Activated effector memory CD4-positive, alpha-beta T cell treated with anti-CD3 and anti-CD28 coated beads, Interleukin-2, amount 50 U/mL, for 16 hours (primary cell): ENCODE measurements at places on chromosomes 3 and 15.

DNA sequence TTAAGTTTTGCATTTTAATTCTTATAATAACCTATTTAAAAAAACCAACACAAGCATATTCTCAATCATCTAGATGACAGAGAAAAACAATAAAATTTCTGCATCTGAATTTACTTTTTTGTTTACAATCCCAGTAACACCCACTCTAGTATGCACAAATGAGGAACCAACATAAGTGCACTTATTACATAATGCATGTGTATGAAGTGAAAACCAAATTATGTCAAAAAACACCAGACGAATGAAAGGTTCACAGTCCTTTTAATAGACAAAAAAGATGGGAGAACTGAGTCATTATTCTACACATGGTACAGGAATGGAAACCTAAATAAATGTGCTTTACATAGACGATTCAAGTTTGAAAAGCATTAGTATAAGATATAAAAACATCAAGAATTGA, 91.7 kb downstream of the NR1I2 start:
- no peak for DNase-seq

GRCh38 chr3:187066228-187066995, 72.9 kb downstream of the RPL39L start:
- DNase-seq: peak; percentile 75

DNA sequence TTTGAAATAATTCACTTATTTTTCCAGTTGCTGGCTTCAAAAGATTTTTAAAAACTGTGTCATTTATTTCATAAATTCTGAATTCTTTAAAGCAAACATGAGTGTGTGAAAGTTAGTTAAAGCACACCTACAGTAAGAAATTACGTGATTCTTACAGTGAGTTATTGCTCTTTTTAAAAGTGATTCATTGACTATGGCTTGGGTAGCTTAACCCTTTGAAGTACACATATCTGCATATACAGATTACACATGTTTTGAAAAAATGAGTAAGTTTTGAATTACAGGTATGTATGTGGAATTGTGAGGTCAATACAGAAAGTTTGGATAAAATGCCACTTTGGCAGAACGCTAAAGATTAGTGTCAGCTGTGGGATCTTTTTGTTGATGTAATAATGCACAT, 64.5 kb upstream of the MBNL1 start:
- no peak for DNase-seq

- no peak for DNase-seq
Observed at GRCh38 chr3:37504583-37505357, 330.4 kb upstream of the LRRFIP2 start.

GRCh38 chr15:96403071-96403470, 72.6 kb downstream of the NR2F2 start:
- no peak for DNase-seq

DNA sequence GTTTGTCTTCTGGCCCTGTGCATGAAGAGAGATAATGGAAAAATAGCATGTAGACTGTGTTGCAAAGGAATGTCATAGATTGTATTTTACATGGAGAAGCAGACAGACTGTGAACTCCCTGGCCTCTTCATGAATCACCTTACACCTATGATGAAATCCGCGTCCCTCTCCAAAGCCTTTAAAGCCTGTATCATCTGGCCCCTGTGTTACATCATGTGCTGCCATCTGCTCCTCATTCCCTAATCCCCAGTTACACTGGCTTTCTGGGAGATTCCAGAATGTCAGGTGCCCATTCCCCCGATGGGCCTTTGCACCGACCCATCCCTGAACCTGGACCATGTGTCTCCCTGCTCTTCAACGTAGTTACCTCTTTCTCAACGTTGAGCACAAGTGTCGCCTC, 190.8 kb downstream of the ADAMTSL3 start:
- DNase-seq: no peak

GRCh38 chr3:102189956-102190723, 244.7 kb upstream of the ZPLD1 start:
- no peak for DNase-seq

GRCh38 chr3:131169331-131169730, 142.7 kb downstream of the NEK11 start:
- DNase-seq: no peak

GRCh38 chr3:32934150-32934742, 17.2 kb upstream of the CCR4 start:
- DNase-seq: no peak

- DNase-seq: no peak
Observed at GRCh38 chr3:41031401-41031800, 167.9 kb upstream of the CTNNB1 start.

DNA sequence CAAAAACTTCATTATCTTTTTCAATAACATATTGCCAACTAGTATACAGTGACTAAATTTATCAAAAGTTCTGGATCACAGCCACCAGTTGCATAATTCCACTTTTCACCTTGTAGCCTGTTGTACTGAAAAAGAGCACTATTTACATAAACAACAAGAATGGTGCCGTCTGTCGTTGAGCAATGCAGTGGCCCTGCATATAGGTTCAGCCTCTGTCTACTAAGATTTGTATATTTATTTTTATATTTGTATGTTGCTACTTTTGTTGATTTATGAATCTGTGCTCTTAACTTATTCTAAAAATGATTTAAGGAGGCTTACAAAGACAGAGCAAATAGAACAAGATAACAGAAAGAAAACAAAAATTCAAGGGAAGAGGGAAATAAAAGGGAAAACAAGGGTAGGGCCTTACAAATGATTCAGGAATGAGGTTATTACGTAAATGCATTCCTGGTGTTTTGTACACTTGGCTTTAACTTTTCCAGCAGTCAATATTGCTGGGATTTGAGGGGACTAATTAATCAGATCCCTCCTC, 257.6 kb upstream of the STT3B start:
- DNase-seq: no peak

DNA sequence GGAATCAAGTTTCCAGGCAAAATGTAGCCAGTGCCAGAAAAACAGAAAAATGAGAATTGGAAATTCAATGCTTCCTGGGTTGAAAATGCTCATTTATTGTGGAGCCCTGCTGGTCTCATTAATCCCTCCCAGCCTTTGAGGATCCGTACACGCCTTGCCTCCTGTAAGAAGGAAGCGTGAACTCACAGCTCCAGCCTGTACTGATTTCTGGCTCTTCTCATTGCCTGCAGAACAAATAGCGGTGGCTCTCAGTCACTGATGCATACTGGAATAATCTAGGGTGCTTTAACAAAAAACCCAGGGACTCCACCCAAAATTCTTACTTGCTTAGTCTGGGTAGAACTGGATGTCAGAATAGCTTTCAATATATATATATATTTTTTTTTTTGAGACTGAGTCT, 29.3 kb upstream of the SLC24A5 start:
- DNase-seq: no peak

DNA sequence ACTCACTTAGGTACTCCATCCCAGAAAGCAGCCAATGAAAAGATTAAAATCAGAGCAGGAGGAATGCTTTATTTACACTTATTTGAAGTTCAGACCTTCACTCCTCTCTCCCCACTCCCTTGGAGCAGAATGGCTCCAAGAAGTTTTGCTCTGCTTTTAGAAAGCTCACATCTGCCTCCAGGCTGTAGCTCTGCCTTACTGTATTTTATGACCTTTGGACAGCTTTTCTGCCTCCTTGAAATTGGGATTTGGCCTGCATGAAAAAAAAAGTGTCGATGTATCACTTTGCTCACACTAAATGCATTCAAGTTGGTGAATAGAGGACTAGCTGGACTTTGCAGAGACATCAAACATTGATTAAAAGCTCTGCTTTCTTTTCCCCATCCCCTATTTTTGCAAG, 95.3 kb downstream of the SLC9A9 start:
- DNase-seq: no peak

GRCh38 chr3:65398953-65399352, 639.8 kb downstream of the MAGI1 start:
- no peak for DNase-seq

DNA sequence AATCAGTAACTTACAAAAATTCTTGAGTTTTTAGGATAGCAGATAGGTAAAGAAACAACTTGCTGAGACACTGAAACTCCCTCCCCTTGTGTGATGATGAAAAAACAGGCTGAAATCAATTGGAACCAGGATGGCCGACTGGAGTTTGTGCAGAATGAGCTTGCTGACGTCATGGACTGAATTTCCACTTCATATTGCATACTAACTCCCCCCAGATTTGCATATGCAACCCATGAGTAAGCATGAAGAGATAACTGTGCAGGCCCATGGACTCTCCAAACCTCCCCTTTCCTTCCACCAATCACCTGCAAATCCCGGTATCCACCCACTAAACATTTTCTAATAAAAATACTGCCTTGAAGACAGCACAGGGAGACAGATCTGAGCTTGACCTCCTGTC, 82.0 kb upstream of the SCN5A start:
- no peak for DNase-seq

- no peak for DNase-seq
Observed at GRCh38 chr3:181541414-181541813, 170.3 kb upstream of the SOX2 start.

GRCh38 chr3:31432897-31433678, 99.6 kb upstream of the STT3B start:
- DNase-seq: no peak

GRCh38 chr3:105429034-105429762, 62.5 kb downstream of the ALCAM start:
- DNase-seq: no peak

DNA sequence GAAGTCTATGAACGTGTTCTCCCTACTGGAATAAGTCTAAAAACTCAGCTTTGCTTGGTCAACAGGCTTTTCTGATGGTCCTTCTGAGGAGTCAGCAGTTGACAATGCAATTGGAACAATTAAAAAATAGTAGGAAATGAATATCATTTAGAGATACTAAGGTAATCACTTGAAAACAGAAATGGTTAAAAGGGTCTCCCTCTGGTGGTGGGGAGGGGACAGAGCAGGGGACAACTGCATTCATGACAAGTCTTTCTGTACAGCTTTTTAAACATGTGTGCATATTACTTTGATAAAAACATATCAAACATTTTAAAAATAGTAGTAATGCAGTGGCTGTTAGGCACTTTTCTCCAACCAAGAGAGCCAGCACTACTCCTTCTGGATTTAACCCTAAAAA, 119.9 kb upstream of the FHIT start:
- no peak for DNase-seq

- DNase-seq: no peak
Observed at GRCh38 chr3:39144095-39144747, 9.2 kb downstream of the CSRNP1 start.

DNA sequence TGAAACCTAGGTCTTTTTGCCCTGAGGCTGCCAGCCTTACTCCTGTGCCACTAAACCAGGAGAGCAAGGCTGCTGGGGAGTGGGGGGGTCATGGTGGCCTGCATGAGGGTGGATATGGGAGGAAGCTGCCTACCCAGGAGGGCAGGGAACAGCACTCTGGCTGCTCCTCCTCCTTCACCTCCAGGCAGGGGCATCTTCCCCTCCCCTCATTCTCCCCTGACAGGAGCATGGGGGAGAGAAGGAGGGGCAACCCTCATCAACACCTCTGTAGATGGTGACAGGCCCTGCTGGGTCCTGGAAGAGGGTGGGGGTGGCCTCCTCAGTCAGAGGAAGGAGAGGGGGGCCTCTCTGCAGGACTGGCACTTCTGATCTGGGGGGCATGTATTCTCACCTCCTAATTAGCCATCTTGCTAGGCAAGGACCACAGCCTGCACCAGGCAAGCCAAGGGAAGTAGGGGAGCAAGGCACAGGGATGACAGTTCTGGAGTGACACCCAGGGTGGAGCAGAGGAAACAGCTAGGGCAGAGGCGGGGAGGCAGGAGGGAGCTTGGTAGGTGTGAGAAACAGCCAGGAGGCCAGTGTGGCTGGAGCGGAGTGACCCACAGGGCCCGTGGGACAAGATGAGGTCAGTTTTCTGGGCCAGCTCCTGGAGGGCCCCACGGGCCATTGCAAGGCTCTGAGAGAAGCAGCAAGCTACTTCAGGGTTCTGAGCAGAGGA, 4.9 kb downstream of the CCDC33 start:
- no peak for DNase-seq
